Aorta (tissue), 5 donors: ENCODE measurements at places on chromosomes 13 and 19. TPM values are rescaled to one million over a fixed set of nuclear protein-coding genes. Genes with fewer than 3 reads are reported as not detected.

- no peaks in the 10 kb centered on the region for H3K27me3 ChIP-seq
- no peak overlapping the region for H3K27ac ChIP-seq
- H3K36me3 ChIP-seq: peaks cover 4% of the 10 kb centered on the region
- DNase-seq: no peak
- H3K4me3 ChIP-seq: no peak overlapping the region
Observed at GRCh38 chr13:20512042-20512683, 13.5 kb downstream of the CRYL1 start.

GRCh38 chr13:51955816-51956603, 55.2 kb downstream of the ATP7B start:
- no peaks in the 10 kb centered on the region for H3K27me3 ChIP-seq
- no peak overlapping the region for H3K4me3 ChIP-seq
- no peak overlapping the region for H3K27ac ChIP-seq
- no peak for DNase-seq

DNA sequence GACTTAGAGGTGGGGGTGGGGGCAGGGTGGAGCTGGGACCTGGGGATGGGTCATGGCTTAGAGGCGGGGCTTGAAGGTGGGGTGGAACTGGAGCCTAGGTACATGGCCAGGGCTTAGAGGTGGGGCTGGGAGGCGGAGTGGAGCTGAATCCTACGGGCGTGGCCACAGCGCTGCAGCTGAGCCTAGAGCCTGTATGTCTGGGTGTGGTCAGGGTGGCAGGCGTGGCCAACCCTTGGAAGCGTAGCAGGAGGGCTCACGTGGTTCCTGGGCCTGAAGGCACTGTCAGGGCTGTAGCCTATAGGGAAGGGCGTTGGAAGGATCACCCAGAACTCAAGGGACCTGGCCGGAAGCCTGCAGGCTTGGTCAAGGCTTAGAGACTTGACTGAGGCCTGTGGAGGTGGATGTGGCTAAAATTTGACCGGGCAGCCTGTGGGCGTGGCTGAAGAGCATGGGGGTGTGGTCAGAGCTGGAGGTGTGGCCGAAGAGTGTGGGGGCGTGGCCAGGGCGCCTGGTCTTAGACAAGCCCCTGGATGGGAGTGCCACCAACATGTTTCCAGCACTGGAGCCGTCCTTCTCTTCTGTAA, 24.3 kb downstream of the COLGALT1 start:
- no peaks in the 10 kb centered on the region for H3K27me3 ChIP-seq
- H3K27ac ChIP-seq: no peak overlapping the region
- H3K36me3 ChIP-seq: no peaks in the 10 kb centered on the region
- peak; percentile 74 for DNase-seq
- no peak overlapping the region for H3K4me3 ChIP-seq
- no peaks in the 10 kb centered on the region for H3K4me1 ChIP-seq

DNA sequence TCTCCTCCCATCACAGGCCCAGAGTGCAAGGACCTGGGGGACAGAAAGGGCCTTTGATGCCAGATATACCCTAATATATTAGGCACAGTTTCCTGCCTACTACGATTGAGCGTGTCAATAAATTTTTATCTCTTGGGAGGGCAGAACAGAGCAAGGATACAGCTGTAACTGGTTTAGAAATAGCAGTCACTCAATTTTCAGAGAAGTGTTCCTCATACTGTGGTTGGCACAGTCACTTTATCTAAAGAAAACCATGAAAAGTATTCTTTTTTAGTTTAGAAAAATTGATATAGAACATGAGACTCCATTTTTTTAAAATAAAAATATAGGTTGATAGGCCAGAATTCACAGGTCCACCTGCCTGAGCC, 460 bp upstream of the ZNF155 start:
- peaks cover 2% of the 10 kb centered on the region for H3K36me3 ChIP-seq
- H3K27ac ChIP-seq: no peak overlapping the region
- no peak for DNase-seq
- no peaks in the 10 kb centered on the region for H3K4me1 ChIP-seq
- H3K27me3 ChIP-seq: no peaks in the 10 kb centered on the region

DNA sequence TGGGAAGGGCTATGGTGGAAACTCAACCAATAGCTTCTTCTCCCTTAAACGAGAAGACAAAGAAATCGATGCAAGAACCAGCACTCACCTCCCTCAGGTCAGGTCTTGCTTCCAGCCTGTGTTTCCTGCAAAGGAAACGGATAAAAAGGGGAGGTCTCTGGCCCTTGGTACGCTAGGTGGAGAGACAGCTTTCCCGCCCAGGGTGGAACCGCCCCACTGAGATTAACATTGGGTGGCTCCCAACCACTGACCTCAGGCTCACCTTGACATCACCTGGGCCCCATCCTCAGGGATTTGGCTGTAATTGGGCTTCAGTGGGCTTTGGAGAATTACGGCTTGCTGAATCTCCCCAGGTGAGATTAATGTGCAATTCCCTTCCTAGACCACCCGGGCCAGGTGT, at the start of gene NLRP7:
Gene NLRP7, minus strand, starts transcription at position 150 of the 400 bp plus-strand sequence.
- H3K4me3 ChIP-seq: no peak within 1 kb of the TSS
- H3K4me1 ChIP-seq: no peaks in the 10 kb centered on the region
- DNase-seq: no peak
- H3K27ac ChIP-seq: no peak within 1 kb of the TSS

GRCh38 chr19:39479916-39480315, 722 bp upstream of the TIMM50 start:
- no peaks in the 10 kb centered on the region for H3K4me1 ChIP-seq
- no peak overlapping the region for H3K4me3 ChIP-seq
- H3K27me3 ChIP-seq: no peaks in the 10 kb centered on the region

PPFIA3 gene
- total RNA-seq: 4.2 TPM

ATP8A2 gene
- total RNA-seq: 0.24 TPM

GJA3 gene
- total RNA-seq: 0.42 TPM
